ENCODE measurements at places on chromosomes 5 and 9.
A peak's percentile ranks its signal among the peaks of the same experiment; 100 is the strongest.

GRCh38 chr5:111935009-111935408, 178.0 kb upstream of the NREP start:
- no peak for DNase-seq

GRCh38 chr5:131196331-131196730, 25.6 kb downstream of the LYRM7 start:
- no peak for DNase-seq

GRCh38 chr9:124757616-124758015, 13.5 kb downstream of the NR6A1 start:
- DNase-seq = no peak

DNA sequence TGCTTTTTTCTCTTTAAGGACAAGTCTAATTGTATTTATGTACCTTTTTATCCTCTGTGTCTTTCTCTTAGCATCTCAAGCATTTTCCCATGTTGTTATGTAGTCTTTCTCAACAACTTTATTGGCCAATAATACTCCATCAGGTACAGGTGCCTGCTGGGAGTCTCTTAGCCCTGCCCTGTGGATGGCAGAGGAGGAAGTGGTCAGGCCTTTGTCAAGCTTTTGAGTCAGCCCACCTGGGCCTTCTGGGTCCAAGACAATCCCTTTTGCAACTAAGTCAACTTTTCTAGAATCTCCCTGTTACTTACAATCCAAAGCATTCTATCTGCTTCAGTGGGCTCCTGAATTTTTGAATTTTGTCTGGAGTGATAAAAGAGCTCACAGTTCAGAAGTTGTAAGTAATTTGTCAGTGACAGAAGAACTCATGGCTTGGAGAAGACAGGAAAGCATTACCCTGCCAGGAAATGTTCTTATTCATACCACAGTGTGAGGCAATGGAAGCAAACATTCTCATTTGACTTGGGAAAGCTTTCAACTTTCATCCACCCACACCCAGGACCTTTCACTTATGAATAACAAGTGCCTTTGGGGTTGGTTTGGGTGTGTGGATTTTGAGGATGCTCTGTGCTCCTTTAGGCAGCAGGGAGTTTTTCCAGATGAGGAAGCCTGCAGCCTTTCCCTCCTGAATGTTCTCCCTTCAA, 200.0 kb upstream of the S1PR3 start:
- no peak for DNase-seq

GRCh38 chr5:73390972-73391371, 57.6 kb downstream of the FOXD1 start:
- no peak for DNase-seq

GRCh38 chr5:174022384-174023095, 23.0 kb upstream of the NSG2 start:
- DNase-seq = no peak

- no peak for DNase-seq
Observed at GRCh38 chr5:116076496-116076895, 8.3 kb upstream of the COMMD10 start.

DNA sequence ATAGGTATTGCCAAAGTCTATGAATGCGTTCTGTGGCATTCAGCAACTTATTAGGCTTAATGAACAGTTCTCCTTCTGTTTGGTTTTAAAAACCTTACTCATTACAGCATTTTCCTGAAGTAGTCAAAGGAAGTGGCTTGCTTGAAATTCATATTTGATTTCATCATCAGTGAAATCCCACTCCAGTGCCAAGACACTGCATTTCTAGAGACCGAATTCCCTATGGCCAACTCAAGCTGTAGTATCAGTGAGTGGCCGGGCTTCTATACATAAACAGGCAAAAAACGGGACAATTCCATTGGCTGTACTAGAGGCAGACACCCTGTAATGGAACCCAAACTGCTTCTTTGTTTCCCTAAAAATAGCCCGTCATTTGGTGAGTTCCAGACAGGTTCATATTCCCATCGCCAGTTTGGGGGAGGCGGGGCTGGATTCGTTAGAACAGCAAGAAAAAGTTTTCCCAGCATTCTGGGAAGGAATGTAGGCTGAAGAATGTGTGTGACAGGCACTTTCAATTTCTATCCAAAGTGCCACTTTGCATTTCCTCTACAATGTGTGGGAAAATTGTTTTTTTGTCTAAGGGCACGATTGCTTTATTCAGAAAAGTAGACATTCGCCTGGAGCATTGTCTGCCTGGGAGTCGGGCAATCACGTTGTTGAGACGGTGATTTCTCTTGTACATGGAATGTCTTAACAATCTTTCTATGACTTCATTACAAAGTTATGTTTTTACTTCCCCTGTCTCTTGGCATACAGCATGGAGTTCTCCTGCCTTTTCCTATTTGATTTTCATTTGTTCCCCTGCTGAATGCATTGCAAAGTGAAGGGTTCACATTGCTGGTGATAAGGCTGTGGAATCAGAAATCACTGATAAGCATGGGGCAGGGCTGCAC, 141.8 kb upstream of the MAST4 start:
- DNase-seq = no peak

GRCh38 chr9:4299005-4299795, 668 bp downstream of the GLIS3 start:
- DNase-seq = no peak

DNA sequence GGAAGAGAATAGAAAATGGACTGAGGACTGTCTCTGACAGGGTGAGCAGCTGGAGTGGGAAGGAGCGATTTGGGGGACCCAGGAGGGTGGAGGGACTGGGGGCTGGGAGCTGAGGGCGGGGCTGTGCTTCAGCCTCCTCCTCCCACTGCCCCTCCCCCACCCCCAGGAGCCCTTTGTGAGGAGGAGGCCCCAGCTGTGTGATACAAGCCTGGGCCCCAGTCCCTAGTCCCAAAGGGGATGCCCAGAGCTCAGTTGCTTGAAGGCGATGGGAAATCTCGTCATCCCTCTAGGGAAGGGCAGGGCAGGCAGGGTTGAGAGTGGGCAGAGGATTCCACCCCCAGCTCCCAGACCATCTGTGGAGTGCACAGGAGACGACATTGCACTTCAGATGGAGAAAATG, at the start of gene SPATA31E1:
Gene SPATA31E1, plus strand, starts transcription at position 251 of the 400 bp plus-strand sequence. Its CDS starts 15 bp downstream, at position 266.
- no peak for DNase-seq

DNA sequence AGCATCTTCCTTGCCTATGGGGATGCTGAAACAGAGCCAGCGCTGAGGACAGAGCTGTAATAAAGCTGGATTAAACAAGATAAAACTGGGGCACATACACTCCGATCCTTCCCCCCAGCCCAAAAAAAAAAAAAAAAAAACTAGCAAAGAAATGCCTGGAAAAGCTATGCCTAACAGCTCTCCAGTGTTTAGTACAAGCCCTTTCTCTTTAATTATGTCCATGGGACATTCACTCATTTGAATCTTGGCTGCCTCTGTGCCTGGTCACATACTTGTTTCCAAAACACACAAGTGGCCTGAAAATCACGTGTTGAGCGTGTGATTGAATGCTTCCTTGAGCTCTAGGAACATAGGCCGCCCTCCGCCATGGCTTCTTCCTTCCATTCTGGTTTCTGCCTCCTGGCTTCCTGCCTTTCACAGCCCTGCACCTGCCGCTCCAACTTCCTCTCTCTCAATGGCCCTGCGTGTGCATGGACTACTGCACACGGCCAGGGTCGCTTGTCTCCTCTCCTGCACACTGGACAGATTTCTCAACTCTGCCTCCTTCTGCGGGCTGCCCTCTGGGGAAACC, 111.0 kb upstream of the RETREG1 start:
- peak; percentile 57 for DNase-seq

DNA sequence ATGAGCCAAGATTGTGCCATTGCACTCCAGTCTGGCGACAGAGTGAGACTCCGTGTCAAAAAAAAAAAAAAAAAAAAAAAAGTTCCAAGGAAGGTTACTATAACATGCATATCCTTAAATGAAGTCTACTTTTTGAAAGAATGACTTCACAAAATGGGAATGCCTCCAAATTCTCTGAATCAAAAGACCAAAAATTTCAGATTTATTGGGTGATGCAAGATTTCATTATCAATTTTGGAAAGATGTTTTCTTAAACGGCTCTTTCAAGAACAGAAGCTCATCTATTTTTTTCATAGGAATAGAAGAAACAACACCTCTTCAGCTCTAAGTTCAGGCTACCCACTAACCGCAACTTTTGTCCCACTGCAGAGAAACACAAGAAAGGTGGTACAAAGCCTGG, 69.9 kb downstream of the AUH start:
- DNase-seq = no peak

DNA sequence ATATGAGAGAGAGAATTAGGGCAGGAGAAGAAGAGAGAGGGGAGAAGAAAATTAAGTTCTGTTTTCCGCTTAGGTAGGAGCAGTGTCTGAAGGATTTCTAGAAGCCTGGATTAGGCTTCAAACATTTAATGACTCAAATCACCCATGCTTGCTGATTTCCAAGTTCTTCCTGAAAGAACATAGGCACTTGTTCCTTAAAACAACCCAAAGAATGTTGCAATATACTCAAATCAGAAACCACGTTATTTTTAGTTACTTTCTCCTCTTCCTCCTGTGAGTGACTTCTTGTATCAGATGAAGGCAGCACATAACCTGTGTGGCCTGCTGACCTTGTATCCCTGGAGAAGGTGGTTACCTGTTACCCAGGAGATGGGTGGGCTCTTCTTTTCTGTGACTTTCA, 351.5 kb upstream of the KLF4 start:
- no peak for DNase-seq

Data from putamen (tissue), 1 donor.